Renal cortex interstitium (tissue), 15 donors: ENCODE measurements at places on chromosomes 7 and 10. TPM values are rescaled to one million over a fixed set of nuclear protein-coding genes. Genes with fewer than 3 reads are reported as not detected.

DNA sequence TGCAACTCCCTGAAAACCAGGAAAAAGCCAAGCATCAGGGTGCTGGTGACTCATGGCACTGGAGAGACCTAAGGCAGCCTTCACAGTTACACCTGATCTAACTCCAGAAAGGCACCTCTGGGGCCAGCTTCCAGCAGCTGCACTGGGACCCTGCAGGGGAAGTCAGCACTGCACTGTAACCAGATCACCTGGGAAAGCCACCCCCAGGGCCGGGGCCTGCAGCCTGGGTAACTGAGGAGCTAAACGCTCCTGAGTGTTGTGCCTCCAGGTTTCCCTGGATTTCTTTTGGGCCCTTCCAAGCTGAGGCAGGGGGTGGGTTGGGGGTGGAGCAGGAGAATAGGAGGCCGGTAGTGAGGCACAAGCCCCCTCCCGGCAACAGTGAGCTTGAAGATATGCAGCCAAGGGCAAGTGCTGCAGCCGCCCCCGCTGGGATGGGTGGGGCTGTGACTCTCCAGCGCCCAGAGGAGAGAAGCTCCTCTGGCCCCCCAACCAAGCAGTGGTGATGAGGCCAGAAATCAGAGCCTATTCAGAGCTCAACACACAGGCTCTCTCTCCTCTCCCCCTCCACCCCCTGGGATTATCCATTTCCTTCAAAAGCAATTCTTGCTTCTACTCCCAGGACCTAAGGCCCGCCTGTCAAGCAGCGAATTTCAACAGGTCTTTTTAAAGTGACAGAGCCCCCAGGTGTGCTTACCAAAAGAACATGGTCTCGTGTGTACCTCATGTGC lies 2.6 kb downstream of the CXCL12 start:
- no peak for DNase-seq

- no peak for DNase-seq
Measured at GRCh38 chr7:127629268-127629854, 11.4 kb upstream of the PAX4 start.

DNA sequence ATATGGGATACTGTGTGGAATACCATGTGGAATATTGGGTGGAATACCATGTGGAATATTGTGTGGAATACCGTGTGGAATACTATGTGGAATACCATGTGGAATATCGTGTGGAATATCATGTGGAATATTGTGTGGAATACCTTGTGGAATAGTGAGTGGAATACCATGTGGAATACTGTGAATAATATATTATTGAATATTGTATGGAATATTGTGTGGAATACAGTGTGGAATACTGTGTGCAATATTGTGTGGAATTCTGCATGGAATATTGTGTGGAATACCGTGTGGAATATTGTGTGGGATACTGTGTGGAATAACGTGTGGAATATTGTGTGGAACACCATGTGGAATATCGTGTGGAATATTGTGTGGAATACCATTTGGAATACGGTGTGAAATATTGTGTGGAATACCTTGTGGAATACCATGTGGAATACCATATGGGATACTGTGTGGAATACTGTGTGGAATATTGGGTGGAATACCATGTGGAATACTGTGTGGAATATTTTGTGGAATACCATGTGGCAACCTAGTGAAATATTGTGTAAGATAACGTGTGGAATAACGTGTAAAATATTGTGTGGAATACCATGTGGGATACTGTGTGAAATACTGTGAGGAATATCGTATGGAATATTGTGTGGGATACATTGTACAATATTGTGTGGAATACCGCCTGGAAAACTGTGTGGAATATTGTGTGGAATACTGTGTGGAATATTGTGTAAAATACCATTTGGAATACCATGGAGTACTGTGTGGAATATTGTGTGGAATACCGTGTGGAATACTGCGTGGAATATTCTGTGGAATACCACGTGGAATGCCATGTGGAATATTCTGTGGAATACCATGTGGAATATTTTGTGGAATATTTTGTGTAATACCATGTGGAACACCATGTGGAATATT lies 133.9 kb upstream of the CHST15 start:
- no peak for DNase-seq

- no peak for DNase-seq
Measured at GRCh38 chr7:110502888-110503465, 588.0 kb upstream of the LRRN3 start.

DNA sequence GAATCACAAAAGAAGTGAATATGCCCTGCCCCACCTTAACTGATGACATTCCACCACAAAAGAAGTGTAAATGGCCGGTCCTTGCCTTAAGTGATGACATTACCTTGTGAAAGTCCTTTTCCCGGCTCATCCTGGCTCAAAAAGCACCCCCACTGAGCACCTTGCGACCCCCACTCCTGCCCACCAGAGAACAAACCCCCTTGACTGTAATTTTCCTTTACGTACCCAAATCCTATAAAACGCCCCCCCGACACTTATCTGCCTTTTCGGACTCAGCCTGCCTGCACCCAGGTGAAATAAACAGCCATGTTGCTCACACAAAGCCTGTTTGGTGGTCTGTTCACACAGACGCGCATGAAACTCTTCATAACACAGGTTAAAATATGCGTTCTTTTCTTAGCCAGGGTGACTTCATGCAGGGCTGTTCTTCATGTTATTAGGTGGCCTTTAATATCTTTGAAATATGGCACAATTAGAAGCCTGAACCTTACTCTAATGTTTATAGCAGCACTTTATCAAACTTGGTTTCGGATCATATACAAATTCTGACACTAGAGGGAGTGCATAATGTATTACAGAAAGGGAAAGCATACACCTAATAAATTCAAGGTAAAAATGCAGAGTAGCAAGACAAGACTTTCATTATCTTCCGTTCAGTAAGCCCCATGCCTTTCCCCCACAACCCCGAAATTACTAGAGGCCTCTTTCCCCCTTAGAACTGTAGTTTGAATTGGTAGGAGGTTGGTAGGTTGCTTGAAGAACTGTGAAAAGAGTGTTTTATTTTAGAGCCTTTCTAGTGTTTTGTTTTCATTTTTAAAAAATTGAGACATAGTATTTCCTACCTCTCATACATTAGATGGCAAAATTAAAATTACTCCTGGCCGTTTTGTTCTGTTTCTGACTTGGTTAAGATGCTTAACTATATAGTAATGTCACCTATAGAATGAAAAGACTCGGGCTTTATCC lies 117.9 kb downstream of the NPY start:
- no peak for DNase-seq

DNA sequence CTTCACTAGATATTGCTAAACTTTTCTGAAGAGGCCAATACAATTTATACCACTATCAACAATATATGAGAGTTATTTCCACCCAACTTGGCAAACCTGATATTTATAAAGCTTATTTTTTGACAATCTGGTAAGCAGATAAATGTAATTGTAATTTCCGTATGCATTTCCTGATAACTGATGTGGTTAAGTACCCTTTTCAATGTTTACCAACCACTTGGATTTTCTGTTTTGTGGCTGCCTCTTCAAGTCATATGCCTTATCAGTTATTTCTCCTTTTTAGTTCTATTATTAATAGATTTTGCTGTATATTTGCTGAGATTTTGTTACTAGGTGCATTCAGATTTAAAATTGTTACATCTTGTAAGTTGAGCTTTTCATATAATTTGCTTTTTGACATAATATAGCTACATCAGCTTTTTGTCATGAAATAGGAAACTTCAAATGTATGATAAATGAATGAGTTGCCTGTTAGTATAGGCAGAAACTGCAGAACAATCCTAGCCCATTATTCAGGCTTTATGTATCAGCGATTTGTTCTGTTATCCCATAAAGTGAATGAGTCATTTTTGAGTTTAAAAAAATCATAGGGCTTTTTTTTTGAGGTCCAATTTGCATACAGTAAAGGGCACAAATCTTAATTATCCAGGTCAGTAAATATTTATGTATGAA lies 11.5 kb downstream of the SGPL1 start:
- DNase-seq: no peak

GRCh38 chr7:143199040-143199439 lies 15.8 kb downstream of the TAS2R39 start:
- DNase-seq: no peak

DNA sequence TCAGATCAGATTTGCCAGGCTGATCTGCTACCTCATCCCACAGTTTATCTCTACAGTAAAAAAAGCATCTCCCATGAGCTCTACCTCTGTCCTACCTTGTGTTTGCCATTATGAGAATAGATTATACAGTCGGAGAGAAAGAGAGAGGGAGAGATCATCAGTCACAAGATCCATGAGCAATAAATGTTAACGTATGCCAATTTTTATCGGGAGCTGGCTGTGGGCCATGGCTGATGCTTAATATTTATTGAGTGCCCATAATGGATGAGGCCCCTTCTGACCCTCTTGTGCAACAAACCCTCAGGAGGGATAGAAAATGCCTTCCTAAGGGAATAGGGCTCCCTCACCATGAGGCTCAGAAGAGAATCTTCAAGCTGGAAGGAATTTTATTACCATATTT lies 52.8 kb downstream of the C10orf90 start:
- DNase-seq: no peak

DNA sequence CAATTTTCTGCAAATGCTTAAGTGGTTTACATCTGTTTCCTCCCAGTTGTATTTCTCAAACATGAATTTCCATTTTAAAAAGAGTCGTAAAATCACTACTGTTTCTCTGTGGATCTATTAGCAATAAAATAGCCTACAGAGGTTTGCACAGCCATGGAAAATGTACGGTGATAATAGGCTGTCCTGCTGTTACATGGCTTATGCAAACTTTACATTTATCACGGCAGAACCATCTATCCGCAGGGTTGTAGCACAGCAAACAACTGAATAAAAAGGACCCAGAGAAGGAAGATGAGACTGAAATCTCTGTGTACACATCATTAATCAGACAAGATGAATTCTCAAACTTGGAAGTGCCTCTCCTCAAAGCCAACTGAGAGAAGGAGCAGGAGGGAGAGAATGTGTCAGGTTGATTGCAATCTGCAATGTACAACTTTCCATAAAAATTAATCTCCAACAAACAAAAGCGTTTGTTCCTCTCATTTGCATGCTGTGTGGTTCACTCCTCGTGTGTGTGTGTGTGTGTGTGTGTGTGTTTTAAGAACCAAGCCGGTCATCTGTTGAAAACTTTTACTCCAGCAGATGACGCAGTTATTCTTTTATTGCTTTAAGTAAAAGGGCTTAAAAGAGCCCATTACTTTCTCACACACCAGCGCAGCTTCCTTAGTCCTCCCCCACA lies 279.3 kb downstream of the SKAP2 start:
- DNase-seq: no peak

DNA sequence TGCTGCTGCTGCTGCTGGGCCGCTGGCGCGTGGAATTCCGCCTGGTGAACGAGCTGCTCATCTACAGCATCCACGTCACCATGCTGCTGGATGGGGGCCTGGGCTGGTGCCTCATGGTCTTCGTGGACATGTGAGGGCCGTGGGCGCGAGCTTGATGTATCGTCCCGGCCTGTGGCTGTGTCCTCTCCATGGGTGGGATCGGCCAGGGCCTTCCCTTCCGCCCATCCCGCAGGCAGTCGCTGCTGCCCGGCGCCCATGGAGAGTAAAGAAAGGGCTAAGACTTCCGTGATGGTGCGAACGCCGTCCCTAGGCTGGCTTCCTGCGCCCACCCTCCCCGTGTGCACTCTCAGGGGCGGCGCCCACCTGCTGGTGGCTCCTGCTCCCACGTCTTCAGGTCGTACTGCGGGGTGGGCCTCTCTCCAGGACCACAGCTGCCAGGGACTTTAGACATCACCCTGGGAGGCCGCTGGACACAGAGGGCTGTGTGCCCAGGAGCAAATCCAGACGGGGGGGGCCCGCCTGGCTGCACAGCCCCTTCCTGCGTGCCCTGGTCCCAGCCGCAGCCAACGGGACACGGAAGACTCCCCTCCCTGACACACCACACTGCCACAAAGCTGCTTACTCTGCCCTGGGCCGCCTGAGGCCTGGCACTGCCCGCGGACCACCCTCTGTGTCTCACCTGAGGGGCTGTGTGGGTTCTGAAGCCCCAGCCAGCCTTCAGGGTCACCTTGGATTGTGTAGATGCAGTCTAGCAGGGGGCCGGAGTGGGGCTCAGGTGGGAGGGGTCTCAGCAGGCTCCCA lies 167.5 kb downstream of the SEPTIN7 start:
- DNase-seq: no peak

- DNase-seq: no peak
Measured at GRCh38 chr10:101974091-101974971, 81.6 kb downstream of the ARMH3 start.

DNA sequence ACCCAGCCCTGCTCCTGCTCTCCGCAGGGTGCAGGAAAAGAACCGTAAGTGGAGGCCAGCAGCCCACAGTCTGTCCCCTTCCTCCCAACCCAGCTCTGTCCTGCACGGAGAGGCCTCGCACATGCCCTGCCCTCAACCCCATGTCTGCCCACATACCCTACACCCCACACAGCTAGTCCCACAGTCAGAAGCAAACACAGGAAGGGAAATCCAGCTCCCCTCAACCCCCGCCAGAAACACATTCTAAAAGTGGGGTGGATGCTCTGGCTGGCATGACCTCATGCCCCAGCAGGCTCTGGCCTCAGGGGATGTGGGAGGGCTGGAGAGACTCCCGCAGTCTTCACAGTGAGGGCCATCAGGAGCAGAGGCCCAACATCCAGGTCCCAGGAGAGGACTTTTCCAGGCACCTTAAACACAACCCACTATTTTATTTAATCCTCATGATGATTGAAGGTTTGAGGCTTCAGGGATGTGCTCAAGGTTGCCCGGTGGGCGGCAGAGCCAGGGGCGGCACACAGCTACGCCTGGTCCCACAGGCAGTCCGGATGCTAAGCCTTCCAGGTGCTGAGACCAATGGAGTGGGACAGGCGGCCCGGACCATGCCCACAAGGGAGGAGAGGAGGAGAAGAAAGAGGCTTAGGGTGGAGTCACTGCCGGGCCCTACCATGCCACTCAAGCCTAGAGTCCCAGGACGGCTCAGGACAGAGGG lies 29.9 kb downstream of the CALML5 start:
- DNase-seq: no peak

GRCh38 chr10:7460006-7460405 lies 49.2 kb upstream of the SFMBT2 start:
- no peak for DNase-seq

GRCh38 chr10:86899670-86900276 lies 57.6 kb downstream of the MMRN2 start:
- DNase-seq: peak; percentile 51

- DNase-seq: no peak
Measured at GRCh38 chr10:133166828-133167692, 7.0 kb downstream of the KNDC1 start.

Gene STEAP4
- 0.18 TPM for polyA plus RNA-seq

Gene ZNF736
- polyA plus RNA-seq: 33.3 TPM

Gene UCN3
- 0.45 TPM for polyA plus RNA-seq

Gene STEAP2
- 20.4 TPM for polyA plus RNA-seq

Gene C10orf67
- polyA plus RNA-seq: 2.0 TPM

Gene CCDC146
- polyA plus RNA-seq: 20.4 TPM

Gene CYP26C1
- polyA plus RNA-seq: 0.07 TPM

Gene CELF2
- 11.4 TPM for polyA plus RNA-seq

Gene HPS1
- 44.4 TPM for polyA plus RNA-seq

Gene ACTL6B
- polyA plus RNA-seq: not detected

Gene PON1
- polyA plus RNA-seq: 0.34 TPM

Gene BLNK
- polyA plus RNA-seq: 36.3 TPM

Gene WEE2
- 0.17 TPM for polyA plus RNA-seq

Gene LRRC4
- 7.2 TPM for polyA plus RNA-seq

Gene AGR3
- polyA plus RNA-seq: 0.90 TPM
